ENCODE measurements at places on chromosomes 6 and 20.
A peak's percentile ranks its signal among the peaks of the same experiment; 100 is the strongest.

DNA sequence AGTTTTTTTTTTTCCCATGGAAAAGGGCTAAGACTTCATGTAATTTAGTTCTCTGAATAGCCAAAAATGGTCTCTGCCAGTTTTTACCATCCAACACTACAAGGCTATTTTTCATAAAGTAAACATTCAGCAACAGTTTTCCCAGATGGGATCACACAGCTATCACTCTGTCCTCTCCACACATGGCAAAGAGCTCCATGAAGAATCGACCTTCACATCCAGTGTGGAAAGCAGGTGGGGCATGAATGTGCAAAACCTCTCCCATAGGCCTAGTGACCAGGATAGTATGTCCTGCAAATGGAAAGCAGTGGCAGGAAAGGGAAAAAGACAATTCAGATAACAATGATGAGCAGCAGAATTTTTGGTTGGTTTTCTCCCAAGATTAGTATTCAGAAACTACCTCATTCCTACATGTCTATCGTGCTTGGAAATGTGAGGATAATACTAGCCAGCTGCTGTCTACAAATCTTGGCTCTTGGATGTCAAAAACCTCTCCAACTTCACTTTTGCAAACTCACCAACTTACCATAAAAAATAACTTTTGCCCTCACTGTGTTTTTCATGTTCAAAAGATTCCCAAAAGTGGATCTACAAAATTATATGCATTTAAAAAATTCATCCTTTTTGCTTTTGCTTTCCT, 159.7 kb upstream of the MCHR2 start:
- no peak for DNase-seq

- DNase-seq, result no peak
Observed at GRCh38 chr20:43357352-43357751, 100.3 kb upstream of the SRSF6 start.

DNA sequence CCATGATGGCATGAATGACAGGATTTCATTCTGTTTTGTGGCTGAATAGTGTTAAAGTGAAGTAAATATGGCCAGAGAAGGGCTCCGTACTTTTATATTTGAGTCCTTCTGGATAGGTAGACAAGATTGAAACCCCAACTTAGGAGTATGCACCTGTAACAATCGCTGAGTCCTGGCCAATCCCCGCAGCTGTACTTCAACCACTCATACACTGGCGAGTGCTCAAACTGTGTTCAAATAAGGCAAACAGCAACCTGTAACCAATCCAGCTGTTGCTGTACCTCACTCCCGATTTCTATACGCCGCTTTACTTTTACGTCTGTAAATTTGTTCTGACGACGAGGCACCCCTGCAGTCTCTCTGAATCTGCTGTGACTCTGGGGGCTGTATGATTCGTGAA, 6.7 kb downstream of the TTLL2 start:
- no peak for DNase-seq

DNA sequence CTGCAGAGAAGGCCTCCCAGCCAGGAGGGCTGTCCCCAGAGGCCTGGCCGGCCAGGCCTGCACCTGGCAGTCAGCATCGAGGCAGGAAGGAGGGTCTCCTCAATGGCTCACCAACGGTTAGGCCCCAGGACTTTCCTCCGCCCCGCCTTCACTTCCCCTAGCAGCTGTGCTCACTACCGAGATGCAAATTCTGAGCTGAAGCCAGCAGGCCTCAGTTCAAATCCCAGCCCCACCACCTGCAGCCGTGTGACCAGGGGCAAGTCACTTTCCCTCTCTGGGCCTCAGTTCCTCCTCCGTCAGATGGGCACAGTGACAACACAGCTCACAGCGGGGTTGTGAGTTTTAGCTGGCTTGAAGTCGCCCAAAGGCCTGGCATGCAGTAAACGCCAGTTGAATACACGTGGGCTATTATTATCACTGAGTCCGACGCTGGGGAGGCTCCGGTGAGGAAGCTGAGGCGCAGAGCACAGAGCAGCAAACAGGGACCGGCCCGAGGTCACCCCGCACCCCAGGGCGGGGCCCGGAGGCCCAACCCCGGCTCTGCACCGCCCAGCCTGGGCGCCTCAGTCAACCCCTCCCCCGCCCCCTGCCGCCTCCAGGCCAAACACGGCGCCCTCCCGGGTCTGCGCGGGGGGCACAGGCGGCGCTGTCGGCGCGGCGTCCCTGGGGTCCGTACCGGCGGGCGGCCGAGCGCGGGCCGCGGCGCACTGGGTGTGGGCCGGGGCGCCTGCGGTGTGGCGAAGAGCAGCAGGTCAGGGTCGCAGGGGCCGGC, 671 bp downstream of the E2F1 start:
- DNase-seq, result no peak

DNA sequence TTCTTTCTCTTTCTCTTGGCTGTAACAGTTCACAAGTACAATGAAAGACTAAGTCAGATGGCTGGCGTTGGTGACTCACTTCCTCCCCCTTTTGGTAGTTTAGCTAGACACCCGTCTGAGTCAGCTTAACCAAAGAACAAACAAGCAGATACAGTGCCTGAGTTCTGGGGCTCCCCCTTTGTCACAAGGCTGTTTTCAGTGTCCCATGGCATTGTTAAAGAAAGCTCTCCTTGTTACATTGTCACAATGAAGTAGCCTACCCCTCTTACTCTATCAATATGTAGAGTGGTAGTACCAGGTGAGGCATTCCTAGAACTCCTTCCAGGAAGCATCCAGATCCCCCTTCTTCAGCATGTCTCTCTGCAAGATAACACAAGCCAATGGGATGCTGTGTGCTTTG, 38.6 kb downstream of the KIAA0408 start:
- DNase-seq, result no peak

DNA sequence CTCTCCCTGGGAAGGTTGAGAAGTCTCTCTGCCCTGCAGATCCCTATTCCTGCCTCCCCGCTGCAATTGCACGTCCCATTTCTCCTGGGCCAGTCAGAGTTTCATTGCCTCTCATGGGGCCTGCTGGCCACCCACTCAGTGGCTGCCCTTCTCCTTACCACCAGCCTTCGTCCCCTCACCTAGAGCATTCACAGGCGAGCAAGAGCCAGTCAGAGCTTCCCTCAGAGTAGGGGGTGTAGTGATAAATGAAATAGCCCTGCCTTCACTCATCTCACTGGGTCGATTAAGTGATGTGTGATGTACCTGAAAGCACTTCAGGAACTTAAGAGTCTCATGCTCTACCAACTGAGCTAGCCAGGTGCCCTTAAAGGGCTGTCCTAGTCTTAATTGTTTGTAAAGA, 52.0 kb upstream of the FANCE start:
- DNase-seq, result no peak

GRCh38 chr6:46284475-46284874, 113.7 kb upstream of the ENPP5 start:
- DNase-seq, result no peak

DNA sequence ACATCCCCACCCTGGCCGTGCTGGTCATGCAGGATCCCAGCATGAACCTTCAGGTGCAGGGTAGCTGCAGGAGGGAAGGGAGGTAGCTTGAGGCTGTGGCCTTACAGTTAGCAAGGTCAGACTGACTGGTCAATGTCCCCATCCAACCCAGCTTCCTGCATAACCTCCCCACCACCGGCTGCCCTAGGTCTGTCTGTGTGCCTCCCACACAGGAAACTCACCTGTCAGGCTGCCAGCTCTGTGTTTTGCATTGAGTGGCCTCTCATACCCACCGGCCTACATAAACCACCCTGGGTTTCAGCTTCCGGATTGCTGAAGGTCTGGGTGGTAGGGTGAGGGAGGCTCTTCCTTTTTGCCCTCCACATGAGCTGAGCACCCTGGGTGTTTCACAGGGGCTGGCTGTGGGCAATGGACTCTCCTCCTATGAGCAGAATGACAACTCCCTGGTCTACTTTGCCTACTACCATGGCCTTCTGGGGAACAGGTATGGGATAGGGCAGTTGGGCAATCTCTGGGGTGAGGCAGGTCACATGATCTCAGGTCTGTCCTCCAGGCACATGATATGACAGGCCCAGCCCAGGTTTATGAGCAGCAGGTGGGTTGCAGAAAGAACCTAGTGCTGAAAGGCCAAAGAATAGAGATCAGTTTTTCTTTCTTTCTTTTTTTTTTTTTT, 1.8 kb downstream of the CTSA start:
- no peak for DNase-seq

GRCh38 chr20:35251613-35251940, 25.1 kb downstream of the MMP24 start:
- no peak for DNase-seq

DNA sequence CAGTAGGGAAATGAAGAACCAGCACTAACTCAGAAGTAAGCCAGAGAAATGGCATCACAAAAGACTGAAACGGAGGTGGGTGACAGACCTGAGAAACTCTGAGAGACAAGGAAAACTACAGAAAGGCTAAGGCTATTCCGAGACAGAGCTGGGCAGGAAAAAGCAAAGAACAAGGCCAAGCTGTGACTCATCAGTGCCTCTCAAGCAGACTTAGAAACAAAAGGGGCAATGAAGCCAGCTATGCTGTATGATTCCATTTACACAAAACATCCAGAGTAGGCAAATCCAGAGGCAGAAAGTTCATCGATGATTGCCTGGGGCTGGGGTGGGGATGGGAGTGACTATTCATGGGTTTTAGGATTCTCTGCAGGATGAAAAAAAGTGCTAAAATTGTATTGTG, 50.0 kb downstream of the SLC23A2 start:
- no peak for DNase-seq

DNA sequence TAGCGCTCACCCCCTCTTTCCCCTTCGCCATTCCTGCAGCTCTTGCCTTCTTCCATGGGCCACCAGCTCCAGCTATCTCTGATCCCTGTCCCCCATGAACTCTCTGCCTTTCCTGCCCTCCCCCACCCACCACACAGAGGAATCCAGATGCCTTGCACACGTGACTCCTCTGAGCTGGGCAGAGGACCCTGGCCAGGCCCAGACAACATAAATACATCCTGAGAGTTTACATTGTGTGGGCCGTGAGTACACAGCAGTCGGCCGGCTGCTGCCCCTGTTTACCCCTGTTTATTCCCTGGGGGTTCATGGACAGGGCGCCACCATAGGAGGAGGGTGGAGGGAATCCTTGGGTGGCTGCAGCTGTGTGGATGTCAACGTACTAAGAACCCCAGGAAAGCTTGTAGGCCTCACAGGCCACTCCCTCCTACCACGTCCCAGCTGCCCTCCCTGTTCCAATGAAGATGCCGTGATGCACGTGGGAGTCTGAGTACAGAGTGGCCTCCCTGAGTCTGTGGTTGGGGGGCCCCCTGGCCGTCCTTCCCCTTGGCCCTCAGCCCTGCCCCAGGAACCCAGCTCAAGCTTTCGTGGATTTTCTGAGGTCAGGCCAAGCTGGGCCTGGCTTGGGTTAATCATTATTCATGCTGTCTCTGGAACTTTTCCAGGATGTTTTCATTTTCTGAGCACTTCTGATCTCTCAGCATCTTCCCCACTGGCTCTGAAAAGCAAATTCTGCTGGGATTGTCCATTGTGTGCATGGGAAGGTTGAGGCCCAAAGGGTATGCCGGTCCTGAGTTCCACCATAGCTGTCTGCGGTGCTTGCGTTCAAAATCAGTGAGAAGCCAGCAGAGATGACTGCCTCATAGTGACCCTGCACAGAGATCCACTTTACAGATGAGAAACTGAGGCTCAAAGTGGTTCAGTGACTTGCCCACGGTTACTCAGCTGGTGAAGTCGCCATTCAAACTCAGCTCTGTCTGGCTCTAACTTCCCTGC, 136.3 kb downstream of the MRPL14 start:
- no peak for DNase-seq

GRCh38 chr6:156427345-156427744, 349.8 kb upstream of the ARID1B start:
- peak; percentile 37 for DNase-seq

DNA sequence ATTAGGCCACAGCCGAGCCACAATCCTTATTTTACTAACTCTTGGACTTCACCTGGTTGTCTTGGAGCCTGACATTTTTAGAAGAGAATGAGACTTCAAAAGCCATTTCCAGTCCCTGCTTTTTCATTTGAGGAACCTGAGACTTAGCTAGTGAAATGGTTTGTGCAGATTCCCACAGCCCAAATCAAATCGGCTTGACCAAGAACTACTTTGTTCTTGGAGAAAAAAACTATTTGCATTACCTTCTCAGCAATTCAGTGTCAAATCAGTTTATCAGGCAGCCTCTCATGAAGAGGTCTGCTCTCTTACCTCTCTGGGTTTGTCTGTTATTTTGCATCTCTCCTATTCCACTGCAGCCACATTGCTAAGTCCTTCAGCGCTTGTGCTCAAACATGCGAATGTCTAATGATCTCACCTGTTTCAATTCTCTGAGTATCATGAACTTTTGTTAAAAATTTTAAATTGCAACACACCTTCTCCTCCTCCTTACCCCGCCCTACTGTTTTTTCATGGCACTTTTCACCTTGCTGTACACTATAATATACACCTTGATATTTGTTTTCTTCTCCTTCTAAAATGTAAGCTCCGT, 573 bp upstream of the IFNGR1 start:
- no peak for DNase-seq

DNA sequence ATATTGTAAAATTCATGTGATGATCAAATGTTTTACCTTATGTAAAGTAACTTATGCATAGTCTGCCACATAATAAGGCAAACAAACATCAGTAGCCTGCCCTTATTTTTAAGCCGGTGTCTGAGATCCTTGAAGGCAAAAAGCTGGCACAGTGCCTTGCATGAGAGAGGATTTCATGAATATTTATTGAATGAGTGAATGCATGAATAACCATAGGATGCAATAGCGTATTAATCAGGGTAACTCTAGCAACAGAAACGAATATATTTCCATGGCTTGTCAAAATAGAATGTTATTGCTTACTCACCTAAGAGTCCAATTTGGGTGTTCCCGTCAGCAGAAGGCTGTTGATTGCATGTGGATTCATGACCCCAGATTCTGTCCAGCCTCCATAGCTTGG, 34.9 kb downstream of the BTBD3 start:
- DNase-seq, result no peak

DNA sequence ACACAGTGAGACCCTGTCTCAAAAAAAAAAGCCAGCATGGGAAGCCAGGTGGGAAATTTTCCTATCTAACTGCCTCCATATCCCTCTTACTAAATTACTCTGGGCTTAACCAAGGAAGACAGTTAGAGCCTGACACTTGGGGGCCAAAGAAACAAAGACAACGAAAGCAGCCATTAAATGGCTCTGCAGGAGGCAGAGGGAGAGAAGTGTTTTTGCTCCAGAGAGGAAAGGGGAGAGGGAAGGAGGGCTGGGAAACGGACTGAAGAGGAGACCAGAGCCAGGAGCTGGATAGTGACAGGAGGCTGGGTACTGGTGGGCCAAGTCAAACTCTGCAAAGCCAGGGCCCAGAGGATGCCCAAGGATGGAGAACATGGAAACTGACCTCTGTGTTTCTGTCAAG, 10.7 kb upstream of the TGIF2 start:
- no peak for DNase-seq

Measured in heart right ventricle (tissue), 16 donors.